CD4-positive, alpha-beta T cell treated with Interleukin-15 for 4 hours (primary cell): ENCODE measurements at places on chromosomes 2 and 18.

- no peak for DNase-seq
These were observed 139.9 kb upstream of the MEX3C start for GRCh38 chr18:51337406-51337805.

DNA sequence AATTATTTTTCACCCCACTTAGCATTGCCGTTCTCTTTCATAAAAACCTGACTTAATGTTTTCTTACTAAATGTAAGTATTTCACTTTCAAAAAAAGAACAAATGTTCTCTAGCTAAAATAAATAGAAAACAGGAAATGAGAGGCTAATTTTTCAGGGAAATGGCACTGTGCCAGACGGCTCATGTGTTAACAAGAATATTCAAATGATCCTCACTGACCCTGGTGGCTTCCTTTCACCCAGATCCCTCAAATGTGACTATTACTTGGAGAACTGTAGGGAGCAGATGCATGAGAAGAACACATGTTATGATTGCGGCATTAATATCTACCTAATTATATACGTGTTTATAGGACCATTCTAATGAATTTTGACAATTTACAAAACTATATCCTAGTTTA is 827.7 kb downstream of the SOCS6 start:
- DNase-seq: no peak

- no peak for DNase-seq
These were observed 108.1 kb upstream of the CREB1 start for GRCh38 chr2:207421671-207422070.

- DNase-seq: no peak
These were observed 213.1 kb upstream of the GULP1 start for GRCh38 chr2:188078534-188078933.

GRCh38 chr2:118114863-118115262 is 26.6 kb downstream of the INSIG2 start:
- DNase-seq: no peak

- peak; percentile 13 for DNase-seq
These were observed 137.9 kb downstream of the MGAT5 start for GRCh38 chr2:134391751-134392160.

- DNase-seq: no peak
These were observed 1.2 kb downstream of the PCARE start for GRCh38 chr2:29072971-29073725.

DNA sequence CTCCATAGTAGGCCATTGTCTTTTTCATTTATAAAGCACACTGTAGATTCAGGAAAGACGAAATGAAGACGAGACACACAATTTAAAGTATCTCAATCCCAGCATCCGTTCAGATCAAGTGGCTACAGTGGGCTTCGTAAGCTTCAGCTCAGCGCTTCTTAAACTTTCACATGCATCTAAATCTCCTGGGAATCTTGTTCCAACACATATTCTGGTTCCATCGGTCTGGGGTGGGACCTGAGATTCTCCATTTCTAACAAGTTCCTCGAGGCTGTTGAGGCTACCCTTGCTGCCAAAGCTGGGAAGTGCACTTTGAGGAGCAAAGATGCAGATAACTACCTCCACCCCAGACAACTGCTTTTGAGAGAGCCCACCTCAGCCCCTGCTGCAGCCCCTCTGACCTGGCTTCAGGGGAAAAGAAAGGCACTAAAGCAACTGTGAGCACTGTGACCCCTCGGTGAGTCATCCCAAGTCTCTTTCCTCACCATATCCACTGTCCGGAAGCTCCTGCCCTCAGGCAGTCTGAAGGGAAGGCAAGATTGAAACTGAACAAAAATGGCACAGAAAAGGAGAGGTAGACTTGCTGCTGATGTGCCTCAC is 201.1 kb upstream of the FBXO11 start:
- no peak for DNase-seq

- no peak for DNase-seq
These were observed 351.5 kb downstream of the NR4A2 start for GRCh38 chr2:155980941-155981560.

DNA sequence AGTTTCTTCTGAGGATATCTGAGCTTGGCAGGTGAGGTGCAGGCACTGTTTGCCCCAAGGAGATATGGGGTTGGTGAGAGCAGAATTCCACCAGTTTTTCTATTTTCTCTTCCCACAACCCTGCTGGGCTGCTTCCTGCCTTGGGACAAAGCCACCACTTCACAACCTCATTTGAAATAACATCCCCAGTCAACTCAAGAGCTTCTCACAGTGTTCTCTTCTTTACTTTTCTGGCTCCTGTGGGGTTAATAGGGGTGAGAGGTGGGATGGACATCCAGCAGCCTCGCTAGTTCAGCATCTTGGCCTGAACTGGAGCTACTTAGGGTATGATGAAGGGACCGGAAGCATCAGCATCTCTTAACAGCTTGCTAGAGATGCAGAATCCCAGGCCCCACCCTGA is 106.3 kb downstream of the SLC4A3 start:
- no peak for DNase-seq

DNA sequence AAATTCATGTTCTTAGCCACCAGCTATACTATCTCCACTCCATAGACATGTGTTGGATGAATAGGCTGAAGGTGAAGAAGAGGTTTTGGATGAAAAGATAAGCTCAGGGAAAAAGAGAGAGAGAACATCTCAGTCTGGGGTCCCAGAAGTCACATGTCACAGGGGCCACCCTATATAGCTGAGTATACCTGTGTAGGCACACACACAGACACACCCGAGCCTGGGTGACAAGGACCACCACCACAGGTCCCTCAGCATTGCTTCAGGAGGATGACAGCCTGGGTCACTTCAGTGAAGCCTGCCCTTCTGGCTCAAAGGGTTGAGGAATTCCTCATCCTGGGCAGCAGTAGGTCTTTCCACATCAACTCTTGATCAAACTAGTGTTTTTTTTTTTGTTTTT is 56.2 kb downstream of the POLR1A start:
- DNase-seq: no peak

- no peak for DNase-seq
These were observed 9.1 kb upstream of the MALT1 start for GRCh38 chr18:58662118-58662517.

DNA sequence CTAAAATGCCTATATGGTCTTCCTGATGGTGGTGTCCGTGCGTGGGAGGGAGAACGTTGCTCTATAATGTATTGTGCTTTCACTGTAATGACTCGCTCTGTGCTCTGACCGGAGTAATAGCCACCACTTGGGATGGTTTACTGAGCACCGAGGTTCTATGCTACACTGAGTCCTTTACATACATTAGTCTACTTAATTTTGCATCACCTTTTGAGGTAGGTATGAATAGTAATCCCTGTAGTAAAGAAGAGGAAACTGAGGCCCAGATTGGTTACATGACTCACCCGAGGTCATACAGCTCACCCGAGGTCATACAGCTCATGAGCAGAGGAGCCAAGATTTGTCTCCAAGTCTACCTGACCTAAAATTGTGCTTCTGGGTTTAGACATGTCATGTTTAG is 79.5 kb downstream of the ARMC9 start:
- no peak for DNase-seq

GRCh38 chr2:176997074-176997791 is 215.4 kb upstream of the HNRNPA3 start:
- DNase-seq: peak; percentile 14

DNA sequence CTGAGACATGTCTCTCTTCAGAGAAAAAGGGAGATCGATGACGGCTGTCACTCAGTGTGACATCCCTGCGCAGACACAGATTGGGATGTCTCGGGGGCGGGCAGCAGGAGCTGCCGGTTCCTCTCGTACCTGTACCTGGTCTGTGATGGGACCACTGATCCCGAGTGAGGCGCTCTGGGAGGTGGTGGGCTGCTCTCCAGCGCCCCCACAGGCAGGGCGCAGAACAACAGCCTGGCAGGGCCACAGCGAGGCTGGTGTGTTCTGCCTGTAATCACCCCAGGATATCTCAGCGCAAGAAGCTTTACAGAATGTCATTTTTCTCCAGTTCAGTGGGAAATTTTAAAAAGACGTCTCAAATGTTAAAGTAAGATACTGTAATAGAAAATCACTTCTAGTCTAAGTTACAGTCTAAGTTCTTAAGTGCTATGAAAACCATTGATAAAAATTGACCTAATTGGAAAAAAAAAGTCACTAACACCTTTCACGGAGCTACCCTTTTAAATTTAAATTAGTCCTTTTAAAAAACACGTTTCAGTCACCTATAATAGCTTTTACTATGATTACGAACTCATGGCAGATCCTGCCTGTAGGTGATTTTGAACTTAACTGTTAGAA is 189.8 kb downstream of the SNTG2 start:
- peak; percentile 37 for DNase-seq

GRCh38 chr2:238466243-238466756 is 39.6 kb downstream of the ASB1 start:
- DNase-seq: no peak

DNA sequence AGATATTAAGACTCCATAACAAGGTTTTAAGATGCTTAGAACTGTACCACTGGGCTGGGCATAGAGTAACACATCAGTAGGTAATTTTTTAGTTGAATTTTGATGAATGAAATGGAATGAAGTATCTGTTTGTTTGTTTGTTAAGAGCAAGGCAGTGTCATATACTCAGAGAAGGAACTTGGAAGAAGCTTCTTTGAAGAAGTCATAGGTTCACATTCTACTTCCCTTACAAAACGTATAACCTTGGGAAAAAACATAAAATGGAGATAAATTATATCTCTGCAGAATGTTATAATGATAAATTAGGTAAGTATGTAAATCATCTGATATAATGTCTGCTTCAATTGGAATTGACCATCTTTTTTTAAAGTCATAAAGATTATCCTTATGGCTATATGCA is 122.1 kb upstream of the SLC39A10 start:
- DNase-seq: no peak

GRCh38 chr2:100592226-100592625 is 29.4 kb downstream of the PDCL3 start:
- DNase-seq: no peak

DNA sequence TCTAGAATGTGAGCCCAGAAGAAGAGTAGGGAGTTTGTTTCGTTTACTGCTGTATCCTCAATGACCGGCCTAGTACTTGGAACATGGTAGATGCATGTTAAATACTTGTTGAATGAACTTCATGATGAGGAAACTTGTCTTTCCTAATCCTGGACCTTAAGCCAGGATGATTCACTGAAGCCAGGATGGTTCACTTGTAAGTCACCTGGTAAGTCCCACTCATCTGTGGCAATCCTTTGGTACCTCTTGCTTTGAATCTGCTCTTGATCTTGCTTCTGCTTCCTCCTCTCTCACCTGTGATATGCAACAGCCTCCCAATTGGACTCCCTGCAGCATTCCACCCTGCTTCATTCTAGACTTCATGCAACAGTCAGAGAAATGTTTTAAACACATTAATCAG is 43.6 kb downstream of the QPCT start:
- DNase-seq: no peak

DNA sequence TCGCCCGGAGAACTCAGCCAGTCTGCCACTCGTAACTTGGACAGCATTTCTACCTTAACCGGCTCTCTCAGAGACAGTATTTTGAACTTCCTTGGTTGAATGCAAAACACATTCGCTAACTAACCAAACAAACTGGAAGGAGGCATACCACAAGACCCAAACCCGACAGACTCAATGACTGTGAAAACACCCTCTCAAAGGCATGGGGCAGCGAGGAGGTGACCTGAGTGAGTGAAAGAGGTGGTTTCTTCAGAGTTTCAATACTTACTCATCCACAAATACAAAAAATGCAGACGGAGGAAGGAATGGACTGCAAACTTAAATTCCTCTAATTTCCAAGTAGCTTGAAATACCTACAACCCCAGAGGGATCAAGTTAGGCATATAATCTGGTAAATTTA is 132.9 kb downstream of the GAREM1 start:
- DNase-seq: no peak

- no peak for DNase-seq
These were observed 164.4 kb downstream of the PRPF40A start for GRCh38 chr2:152552888-152553287.

DNA sequence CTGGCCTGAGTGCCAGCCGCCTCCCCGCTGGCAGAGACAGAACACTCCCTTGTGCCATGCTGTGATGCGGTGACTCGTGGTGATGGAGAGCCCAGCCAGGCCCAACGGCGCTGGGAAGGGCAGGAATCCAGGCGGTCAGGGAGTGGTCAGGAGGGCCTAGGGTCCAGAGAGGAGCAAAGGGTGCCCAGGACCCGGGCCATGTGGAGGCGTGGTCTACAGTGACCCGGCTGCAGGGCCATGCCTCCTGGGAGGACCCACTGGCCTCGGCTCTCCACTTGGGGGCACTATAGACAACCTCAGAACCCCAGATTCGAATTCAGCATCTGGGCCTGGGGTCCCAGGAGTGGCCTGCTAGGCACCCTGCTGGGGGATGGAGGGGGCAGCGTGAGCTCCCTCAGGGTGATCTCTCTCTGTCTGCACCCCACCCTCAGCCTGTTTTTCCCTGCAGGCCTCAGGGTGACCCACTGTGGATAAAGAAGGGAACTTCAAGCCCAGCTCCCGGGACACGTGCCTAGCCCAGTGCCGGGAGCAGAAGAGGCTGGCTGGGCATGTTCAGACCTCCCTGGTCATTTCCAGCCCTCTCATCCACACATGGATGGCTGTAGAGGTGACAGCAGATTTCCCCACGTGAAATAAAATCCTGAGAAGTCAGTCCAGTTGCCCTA is 13.0 kb downstream of the AMER3 start:
- no peak for DNase-seq

DNA sequence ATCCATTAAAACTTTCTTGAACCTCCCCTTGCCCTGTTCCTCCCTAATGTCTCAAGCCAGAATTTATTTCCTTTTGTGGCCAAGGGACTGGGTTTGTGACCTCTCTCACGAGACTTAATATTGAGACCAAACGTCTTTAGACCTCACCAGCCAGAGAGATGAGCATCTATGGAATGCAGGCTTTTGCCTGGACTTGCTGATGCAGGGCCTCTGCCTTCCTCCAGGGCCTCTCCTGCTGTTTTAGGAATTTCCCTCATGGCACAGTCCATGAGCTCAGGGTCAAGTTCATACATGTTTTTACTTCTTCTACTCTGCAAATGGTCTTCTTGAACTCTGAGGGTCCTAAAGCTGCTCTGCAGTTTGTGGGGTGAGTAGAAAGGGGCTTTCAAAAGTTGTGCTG is 22.3 kb downstream of the IL1B start:
- DNase-seq: no peak

GRCh38 chr18:69659142-69659651 is 258.5 kb downstream of the DOK6 start:
- no peak for DNase-seq

DNA sequence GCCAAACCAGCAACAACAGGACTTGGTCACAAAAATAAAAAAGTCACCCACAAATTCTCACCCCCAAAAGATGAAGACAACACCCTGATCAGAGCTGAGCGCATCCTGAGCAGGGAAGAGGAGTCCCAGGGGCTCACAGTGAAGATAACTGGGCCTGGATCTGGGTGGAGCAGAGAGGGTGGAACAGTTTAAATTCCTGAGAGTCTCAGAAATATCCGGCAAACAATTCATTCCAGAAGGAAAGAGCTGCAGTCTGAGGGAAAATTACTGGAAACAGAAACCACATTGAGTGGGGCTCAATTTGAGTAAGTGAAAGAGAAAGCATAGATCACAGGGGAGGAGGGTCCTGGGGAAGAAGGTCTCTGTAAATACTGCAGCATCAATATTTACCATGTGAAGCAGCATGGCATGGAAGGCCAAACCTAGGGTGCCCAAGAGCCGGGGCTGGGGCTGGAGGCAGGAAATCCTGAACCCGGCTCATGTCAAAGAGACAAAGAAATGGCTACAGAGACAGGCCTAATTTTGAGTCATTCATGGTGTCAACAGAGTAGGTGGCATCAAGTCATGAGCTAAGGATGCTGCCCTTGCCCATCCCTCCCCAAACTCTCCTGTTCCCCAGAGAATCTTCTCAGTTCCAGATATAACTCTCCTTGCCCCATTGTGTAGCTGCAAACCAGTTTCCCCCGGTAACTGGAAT is 61.4 kb upstream of the ZBTB7C start:
- DNase-seq: no peak

- no peak for DNase-seq
These were observed 54.5 kb downstream of the DOCK10 start for GRCh38 chr2:224987733-224988132.
